ENCODE measurements at places on chromosomes 13 and 19.

GRCh38 chr13:50026788-50027473, 11.7 kb downstream of the KCNRG start:
- DNase-seq, result no peak

- DNase-seq, result no peak
Observed at GRCh38 chr19:1975162-1975480, 34.1 kb downstream of the CSNK1G2 start.

DNA sequence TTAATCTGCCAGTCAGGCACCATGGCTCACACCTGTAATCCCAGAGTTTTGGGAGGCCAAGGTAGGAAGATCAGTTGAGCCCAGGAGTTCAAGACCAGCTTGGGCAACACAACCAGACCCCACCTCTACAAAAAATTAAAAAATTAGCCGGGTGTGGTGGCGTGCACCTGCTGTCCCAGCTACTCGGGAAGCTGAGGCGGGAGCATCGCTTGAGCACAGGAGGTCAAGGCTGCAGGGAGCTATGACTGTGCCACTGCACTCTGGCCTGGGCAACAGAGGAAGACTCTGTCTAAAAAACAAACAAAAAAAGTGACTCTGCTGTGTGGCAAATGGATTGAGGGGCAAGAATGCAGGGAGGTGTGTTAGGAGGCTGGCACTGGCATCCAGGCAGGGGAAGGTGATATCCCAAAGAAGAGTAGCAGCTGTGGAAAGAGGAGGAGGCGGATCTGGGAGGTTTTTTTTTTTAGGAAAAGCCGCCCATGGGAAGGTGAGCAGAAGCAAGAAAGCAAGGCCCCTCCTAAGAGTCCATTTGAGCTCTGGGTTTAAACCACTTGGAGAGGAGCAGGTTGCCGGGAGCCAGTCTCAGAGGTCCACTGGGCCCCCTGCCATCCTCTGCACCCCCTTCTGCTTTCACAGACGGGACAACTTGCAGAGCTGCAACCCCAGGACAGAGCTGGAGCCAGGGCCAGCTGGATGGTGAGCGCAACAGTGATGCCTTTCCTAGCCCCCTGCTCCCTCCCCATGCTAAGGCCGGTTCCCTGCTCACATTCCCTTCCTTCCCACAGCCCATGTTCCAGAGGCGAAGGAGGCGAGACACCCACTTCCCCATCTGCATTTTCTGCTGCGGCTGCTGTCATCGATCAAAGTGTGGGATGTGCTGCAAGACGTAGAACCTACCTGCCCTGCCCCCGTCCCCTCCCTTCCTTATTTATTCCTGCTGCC, 2.1 kb downstream of the HAMP start:
- no peak for DNase-seq

GRCh38 chr13:109846185-109846584, 59.8 kb upstream of the IRS2 start:
- DNase-seq, result no peak

DNA sequence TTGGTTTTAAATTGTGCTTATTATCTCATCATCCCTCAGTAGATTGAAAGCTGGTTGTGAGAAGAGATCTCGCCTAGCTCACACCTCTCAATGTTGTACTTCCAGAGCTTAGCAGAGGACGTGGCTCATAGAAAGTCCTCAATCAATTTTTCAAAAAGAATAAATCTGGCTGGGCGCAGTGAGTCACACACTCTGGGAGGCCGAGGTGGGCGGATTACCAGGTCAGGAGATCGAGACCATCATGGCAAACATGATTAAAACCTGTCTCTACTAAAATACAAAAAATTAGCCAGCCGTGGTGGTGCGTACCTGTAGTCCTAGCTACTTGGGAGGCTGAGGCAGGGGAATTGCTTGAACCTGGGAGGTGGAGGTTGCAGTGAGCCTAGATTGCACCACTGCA, 4.7 kb upstream of the ASF1B start:
- DNase-seq, result no peak

GRCh38 chr13:96273196-96273595, 183.3 kb downstream of the HS6ST3 start:
- DNase-seq, result no peak

DNA sequence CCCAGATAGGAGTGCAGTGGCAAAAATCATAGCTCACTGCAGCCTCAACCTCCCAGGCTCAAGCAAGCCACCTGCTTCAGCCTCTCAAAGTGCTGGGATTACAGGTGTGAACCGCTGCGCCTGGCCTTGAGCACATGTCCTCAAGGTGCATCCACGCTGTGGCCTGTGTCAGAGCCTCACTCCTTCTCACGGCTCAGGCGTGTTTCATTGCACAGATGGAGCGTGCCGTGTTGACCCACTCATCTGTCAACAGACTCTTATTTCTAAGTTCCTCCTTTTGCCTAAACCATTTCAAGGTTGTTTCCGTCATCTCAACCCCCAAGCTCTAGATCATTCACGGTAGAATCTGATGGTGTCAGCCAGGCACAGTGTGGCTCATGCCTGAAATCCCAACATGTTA, 28.2 kb downstream of the ATP8B3 start:
- no peak for DNase-seq

- DNase-seq, result no peak
Observed at GRCh38 chr13:109569958-109570711, 216.2 kb downstream of the IRS2 start.
